Activated CD8-positive, alpha-beta memory T cell treated with anti-CD3 and anti-CD28 coated beads, Interleukin-2, amount 50 U/mL, for 48 hours (primary cell): ENCODE measurements at places on chromosomes 1 and 21.

GRCh38 chr1:31587720-31588423 is 11.6 kb downstream of the TINAGL1 start:
- DNase-seq, result peak; percentile 80

GRCh38 chr1:5832916-5833895 is 159.0 kb downstream of the NPHP4 start:
- no peak for DNase-seq

DNA sequence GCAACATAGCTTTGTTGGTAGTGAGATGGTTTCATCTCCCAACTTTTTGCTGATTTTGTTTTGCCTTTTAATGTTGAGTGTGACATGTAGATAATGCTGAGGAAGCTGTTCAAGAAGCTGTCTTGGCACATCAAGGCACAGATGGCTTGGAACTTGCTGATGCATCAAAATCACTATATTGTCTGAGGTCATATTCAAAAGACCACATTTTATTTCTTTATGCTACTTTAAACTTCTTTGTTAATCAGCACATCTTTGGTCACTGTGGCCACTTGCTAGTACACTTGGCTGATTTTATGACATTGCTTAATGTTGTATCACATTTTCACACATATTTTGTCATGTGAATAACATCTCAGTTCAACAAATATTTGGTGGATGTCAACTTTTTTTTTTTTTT is 87.1 kb upstream of the BCL10 start:
- DNase-seq, result no peak

DNA sequence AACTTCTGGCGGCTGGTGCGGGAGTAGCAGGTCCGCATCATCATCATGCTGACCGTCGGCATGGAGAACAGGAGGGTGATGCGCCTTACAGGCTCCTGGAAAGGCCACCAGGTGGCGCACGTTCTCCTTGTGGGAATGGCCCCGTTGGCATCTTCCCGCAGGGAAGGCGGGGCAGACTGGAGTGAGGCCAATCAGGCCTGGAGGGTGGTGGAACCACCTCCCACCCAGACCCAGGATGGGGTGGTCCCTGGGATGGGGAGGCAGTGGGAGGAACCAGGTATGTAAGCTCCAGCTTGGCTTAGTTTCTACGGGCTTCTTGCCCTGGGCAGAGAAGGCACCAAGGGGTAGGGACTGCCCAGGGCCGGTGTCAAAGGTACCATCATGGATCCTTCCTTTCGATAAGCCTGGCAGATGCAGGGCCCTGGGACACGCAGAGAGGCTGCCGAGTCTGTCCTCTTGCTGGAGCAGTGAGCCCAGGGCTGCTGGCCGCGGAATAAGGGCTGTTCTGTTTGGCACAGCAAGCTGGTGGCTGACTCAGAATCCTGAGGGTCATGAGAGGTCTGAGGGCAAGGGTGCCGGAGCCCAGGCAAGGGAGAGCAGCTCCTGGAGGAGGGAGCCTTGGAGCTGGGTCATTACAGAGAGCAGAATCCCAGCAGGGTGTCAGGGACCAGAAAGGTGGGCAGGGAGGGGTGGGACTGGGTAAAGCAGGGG is 8.7 kb upstream of the LGR6 start:
- peak; percentile 90 for DNase-seq

DNA sequence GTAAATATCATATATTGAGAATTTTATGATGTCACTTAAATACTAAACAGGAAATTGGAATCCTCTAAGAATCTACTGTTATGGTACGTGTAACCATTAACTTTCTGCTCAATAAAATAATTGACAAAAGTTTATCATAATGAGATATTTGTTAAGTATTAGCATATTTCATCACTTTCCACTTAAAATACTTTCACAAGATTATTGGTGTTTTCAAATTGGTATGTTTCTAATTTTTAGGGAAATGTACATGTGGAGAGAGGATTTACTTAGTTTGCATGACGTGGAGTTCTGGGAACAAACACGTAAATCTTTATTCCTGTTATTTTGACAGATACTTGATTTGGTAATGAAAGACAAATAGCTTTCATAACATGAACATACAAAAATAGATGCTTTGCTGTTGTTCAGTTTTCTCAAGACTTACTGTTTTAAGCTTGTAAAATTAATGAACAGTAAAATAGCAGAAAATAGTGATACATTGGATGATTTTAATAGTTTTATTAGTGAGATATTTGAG is 1.6 kb downstream of the SRSF11 start:
- no peak for DNase-seq

GRCh38 chr1:7885513-7886404 is 32.9 kb upstream of the UTS2 start:
- DNase-seq, result peak; percentile 71

DNA sequence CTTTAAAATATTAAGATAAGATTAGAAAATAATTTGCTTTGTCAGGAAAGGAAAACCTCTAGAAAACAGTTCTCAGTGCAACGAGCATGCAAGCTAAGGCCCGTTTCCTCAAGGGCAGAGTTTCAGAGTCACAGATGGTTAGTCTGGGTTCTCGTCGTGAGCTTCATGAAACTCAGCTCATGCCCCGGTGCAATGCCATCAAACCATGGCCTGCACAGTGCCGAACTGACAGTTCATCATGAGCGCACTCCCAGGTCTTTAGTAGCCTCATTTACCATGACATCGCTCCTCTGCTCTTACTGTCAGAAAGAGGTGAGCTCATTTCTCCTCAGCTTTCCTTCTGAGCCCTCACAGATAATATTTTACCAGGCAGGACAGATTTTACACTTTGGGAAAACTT is 319.2 kb downstream of the NTNG1 start:
- DNase-seq, result no peak

GRCh38 chr21:45847870-45848269 is 133.7 kb upstream of the COL6A1 start:
- no peak for DNase-seq

GRCh38 chr1:36880155-36881067 is 153.9 kb downstream of the GRIK3 start:
- DNase-seq, result peak; percentile 26

- no peak for DNase-seq
Measured at GRCh38 chr1:52567943-52568342, 15.1 kb upstream of the TUT4 start.
